ENCODE measurements at places on chromosomes 7 and 10.

- DNase-seq: no peak
Observed at GRCh38 chr10:74227697-74228424, 76.8 kb downstream of the ADK start.

DNA sequence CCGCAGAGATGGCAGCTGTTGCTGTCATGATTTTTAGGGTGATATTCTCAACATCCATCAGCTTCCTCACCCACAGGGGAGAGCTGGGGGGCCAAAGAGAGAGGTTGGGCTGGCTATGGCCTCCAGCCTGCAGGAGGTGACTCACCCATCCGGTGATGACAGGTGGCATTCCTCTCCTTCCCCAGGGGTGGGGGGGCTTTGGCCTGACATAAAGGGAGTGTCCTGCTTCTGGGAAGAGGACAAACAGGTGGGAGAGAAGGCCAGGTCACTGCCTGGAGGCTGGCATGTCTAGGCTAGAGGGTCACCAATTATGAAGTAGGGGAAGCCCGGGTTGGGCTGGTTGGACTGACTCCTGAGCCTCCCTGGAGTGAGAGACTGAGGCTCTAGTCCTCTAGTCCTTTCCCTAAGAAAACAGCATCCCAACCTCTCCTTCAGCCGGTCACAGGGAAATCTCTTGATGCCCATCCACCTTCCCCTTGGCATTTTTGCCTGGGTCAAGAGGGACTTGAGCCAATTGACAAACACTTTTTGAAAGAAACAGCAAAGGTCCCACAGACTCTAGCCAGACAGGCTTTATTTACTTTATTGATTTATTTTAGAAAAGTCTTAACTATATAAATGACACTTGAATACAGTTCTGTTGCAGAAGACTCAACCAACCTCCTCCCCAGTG is 79.8 kb upstream of the ZNF716 start:
- no peak for DNase-seq

GRCh38 chr10:78742730-78743615 is 325.8 kb upstream of the ZMIZ1 start:
- no peak for DNase-seq

DNA sequence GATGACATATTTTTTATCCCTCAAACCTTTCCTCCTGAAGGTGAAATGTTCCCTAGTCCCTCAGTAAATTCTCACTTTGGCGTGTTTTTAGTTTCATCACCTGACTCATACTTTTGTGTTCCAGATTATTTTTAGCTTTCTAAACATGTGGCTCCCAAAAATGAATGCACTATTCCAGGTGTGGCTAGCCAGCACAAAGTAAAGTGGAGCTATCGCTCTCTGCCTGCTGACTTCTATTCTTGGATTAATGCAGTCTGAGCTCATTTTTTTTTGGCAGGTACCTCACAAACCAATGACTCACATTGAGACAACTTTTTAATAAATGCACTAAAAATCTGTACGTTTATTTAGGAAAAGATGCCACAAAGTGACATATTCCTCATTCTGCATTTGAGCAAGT is 58.8 kb upstream of the LANCL2 start:
- no peak for DNase-seq

DNA sequence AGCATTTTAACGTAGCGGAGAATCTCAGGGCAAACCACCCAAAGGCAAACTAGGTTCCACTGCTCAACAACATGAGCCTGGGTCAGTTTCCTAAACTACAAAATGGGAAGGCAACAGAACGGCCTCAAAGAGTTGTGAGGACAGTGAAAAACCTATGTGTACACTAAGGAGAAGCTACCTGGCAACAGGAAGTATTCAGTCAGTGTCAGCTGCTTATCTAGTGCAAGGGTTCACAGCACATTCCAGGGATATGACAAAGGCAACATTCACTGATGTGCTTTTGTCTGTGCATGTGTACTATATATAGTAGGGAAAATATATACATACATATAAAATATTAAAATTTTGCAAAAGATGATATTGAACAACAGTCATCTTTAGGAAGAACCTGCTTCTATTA is 17.2 kb downstream of the NUDCD3 start:
- no peak for DNase-seq

DNA sequence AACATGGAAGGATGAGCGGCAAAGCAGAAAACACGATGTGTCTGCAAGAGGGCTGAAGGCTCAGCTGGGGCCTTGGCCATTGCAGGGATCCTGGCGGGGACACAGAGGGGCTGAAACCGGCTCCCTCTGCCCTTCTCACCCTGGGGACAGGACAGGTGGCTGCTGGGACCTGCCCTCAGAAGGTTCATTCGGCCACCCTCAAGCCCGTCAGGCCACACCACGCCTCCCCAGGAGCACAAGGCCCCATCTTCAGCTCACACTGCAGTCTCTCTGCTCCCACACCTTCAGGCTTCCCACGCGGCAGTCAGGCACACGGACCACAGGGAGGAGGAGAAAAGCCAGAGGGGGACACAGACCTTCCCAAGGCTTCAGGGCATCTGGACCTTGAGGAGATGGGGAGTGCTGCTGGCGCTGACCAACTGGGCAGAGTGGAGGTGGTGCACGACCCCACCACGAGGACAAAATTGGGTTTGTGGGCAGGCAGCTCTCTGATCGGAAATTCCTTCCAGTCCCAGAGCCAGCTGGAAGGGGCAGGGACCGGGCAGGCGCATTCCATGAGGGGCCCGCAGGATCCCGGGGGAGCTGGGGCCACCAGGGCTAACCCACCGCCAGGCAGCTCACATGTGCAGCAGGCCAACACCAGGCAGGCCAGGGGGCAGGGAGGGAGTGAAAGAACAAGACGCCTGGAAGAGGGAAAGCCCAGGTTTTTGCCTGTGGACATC is 104.0 kb downstream of the MAD1L1 start:
- no peak for DNase-seq

DNA sequence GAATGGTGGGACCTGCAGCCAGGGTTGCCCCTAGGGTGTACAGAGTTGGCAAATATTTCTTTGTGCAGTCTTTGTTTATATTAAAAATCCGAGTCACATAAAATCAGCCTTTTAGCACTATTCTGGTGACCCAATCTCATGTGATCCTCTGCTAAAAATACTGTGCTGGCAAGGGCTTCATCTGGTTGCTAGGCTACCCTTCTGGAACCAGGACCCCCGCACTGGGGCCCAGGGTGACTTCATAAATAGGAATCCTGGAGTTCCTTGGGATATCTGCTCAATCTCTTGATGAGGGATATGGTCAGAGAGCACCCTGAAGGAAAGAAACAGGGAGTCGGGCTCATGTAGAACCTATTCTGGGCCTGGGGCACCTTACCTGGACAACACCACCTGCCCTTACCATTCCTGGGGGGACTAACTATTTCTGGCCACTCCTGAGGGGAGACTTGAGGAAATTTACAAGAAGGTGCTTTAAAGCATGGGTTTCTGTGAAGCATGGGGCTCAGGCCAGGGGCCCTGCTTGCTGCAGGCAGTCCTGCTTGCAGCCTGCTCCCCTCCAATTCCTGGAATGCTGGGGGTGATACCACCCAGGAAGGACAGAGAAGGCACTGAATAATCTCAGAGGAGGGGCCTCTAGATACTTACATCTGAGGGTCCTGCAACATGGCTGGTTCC is 44.7 kb downstream of the SH2D4B start:
- no peak for DNase-seq
